ENCODE measurements at places on chromosomes 6 and 20.
A peak's percentile ranks its signal among the peaks of the same experiment; 100 is the strongest.

DNA sequence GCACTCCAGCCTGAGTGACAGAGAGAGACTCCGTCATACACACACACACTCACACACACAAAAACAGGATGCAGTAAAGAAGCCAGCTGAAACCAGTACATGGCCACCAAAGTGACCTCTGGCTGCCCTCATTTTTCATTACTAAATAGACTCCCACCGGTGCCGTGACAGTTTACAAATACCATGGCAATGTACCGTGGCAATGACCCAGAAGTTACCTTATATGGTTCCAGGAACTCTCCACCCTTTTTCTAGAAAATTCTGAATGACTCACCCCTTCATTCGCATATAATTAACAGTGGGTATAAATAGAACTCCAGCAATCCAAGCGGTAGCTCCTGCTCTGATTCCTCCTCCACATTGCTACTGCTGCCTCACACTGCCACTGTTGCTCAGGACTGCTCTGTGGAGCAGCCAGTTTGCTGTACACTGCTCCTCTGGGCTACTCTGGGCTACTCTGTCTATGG lies 57.7 kb downstream of the SNX5 start:
- DNase-seq, result peak; percentile 88

DNA sequence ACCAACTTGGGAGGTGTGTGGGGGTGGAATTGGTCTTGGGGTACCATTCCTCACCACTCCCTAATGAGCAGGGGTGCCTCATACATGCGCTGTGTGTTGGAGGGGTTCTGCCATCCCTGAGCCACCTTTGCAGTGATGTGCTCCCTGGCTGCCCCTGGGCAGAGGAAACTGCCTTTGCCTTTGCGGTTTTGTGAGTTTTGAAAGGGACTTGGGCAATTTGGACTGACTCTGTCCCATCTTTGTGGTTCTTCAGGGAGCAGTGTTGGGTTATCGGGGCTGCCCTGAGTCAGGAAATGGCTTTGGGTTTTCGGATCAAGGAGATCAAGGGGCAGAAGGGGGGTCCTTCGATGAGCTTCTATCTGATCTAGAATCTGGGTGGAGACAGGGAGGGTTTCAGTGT lies 3.9 kb upstream of the PHACTR3 start:
- DNase-seq, result no peak

DNA sequence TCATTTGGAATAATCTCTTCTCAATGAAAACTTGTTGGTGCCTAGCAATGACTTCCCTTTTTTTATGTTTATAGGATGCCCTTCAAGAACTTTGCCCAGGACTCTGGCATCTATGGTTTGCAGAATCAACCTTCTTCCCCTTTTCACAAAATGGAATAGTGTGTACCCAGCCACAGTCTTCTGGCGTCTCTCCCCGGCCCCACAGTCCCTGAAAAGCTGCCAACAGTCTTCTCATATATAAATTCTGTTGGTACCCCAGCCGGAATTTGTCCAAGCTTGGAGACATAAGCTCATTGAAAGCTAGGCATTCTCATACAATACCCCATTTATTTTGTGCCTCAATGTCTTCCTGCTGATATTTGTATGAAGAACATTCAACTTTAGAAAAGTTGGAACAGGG lies 26.4 kb upstream of the MCM3 start:
- no peak for DNase-seq

- peak; percentile 72 for DNase-seq
Measured at GRCh38 chr20:12966468-12967085, 42.2 kb upstream of the SPTLC3 start.

- DNase-seq, result peak; percentile 95
Measured at GRCh38 chr6:129490521-129491255, 219.3 kb downstream of the ARHGAP18 start.

GRCh38 chr6:127833336-127833735 lies 67.5 kb downstream of the THEMIS start:
- DNase-seq, result no peak

DNA sequence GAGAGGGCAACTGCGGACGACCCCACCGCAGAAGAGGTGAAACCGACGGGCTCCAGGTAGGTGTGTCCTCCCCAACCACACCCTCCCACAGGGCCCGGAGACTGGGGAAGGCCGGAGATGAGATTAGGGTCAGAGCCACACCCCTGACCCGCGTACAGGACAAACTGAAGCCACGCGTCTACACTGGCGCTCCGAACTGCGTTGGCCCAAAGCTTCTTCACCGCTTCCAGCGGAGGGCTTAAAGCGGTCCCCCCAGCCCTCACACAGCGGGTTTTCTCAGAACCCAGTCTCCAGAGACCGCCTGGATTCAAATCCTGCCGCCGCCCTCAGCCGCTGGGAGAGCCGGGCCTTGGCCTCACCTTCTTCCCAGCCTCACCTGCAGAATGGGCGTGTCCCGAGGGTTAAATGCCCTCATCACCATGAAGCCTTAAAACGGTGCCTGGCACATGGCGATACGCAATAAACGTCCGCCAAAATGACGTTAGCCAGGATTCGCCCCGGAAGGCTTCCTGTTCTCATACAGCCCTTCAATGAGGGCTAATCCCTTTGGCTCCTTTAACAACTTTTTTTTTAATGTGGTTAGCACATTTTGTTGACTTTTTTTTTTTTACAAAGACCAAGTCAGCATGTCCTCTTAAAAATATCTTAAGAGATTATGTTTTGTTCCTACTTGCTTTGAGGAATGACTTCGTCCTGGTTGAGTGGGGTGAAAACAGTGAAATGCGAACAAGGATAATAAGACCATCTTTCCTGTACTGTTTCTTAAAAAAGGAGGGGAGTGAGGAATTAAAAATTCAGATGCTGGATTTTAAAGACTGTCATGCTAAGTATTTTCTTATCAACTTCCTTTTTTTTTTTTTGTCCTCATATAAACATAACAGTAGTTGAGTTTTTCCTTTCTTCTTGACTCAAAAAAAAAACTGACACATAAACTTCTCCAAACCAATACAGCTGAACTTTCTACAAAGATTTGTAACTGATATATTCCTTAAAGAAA lies 15.1 kb upstream of the ZNF217 start:
- DNase-seq, result peak; percentile 92

DNA sequence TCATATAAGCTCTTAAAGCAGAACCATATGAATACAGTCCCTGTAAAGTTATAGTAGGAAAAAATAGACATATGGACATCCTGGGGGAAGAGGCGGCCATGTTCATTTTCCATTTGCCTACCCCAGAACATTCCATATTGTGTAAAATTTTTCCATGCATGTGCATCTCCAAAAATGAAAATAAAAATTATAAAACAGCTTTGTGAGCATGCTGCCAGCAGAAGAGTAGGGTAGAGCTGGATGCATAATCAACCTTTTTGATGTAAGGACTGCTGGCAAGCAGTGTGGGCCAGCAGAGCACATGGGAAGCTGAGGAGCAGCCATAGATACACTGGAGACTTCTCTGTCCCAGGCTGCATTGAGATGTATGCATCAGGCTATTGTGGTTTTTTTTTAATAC lies 271.0 kb downstream of the KCNQ5 start:
- no peak for DNase-seq

GRCh38 chr20:1809131-1809572 lies 86.1 kb upstream of the SIRPA start:
- DNase-seq, result no peak

DNA sequence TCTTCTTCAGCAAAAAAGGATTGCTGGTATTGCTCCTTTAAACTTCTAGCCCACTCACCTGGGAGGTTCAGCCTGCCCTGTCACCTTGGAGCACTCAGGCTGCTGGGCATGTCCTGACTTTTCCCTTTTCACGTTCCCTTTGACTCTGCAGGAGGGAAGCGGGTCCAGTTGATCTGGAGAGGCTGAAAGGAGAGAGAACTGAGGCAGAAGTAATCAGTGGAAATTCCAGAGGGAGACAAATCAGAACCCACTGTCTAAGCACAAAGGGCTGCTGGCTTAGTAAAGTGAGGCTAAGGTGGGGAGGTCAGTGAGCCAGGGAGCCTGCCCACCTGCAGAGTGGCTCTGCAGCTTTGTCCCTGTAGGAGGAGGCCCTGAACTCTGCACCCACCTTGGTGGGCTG lies 9.7 kb upstream of the SYNDIG1 start:
- no peak for DNase-seq

DNA sequence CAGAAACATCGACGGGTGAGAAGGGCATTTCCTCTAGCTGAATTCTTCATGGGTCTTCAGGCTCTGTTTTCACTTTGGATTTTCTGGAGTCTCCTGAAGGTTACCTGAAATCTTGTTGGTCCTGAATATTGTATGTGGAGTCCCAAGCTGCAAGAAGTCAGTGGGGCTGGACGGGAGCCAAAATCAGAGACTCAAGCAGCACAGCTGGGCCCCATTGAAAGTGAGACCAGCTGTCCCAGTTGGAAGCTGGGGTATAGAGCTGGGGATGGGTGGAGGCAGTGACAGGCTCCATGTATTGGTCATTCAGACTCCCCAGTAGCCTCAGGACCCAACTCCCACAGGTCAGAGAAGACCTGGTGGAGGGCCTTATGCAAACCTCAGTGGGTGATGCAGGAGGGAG lies 111.3 kb upstream of the MLN start:
- no peak for DNase-seq

- DNase-seq, result no peak
Measured at GRCh38 chr20:63795178-63795830, 35.8 kb downstream of the ZBTB46 start.

DNA sequence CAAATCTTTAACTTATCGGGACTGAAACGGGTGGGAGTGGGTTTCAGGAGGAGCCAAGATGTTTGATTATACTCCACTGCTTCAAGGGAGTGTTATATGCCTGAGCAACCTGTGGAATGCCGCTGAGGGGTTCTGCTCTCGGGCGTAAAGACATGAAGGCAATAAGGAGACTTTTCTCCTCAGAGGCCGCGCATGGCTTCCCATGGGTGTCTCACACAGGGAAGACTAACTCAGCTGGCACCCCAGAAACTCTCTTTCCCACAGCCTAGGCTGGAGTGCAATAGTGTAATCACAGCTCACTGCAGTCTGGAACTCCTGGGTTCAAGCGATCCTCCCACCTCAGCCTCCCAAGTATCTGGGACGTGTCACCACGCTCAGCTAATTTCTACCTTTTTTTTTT lies 5.1 kb upstream of the C20orf141 start:
- DNase-seq, result no peak

- no peak for DNase-seq
Measured at GRCh38 chr20:52142757-52143156, 48.8 kb downstream of the ZFP64 start.

DNA sequence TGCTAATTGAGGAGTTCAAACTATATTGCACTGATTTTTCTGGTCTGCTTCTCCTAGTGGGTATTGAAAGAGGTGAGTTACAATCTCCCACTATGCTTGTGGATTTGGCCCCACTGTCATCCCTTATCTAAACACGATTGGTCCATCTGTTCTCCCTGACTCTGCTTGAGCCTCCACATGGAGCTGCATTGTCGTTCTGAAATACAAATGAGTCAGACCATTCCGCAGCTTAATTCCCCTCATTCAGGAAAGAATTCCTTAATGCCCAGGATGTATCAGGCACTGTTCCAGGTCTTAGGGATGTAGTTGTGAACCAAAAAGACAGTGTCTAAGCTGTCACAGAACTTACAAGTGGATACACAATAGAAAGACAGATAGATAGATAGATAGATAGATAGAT lies 461.9 kb downstream of the QKI start:
- no peak for DNase-seq

GRCh38 chr6:11414176-11414963 lies 123.2 kb upstream of the TMEM170B start:
- no peak for DNase-seq

DNA sequence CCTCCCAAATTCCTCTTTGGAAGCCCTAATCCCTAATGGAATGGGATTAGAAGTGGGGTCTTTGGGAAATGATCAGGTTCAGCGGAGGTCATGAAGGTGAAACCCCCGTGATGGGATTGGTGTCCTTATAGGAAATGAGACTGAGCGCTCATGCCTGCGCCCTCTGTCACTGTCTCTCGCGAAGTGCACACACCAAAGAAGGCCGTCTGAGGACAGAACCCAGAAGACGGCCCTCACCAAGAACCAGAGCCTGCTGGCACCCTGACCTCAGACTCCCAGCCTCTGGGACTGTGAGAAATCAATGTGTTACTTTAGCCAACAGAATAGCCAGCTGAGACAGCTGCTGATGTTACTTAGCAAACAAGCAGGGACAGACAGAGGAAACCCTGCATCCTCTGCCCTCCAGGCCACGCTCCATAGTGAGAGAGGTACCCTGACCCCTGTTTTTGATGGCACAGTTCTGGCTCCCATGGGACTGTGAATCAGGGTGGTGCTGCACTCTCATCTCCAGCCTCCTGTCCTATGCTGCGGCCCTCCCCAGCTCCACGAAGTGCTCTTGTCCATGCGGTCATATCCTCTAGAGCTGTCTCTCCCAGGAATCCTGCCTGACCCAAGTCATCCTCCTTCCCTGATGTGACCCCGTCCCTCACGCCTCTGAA lies 369.3 kb downstream of the ZFAND3 start:
- DNase-seq, result no peak

DNA sequence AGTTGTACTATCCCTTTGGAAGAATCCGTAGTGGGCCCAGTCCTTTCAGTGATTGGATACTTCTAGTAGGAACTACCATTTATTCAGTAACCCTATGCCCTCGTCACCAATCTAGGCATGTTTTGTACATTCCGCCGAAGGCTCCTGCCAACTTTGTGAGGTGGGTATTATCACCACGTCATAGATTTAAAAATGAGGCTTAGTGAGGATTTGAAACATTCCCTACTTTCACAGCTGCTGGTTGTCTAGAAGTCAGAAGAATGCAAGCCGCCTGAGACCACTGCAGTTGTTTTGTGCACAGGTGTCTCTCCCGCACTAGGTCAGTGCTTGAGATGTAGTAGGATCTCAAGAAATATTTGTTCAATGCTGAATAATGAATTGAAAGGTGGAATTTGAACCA lies 32.6 kb downstream of the ENPP1 start:
- no peak for DNase-seq

- no peak for DNase-seq
Measured at GRCh38 chr20:43744151-43744611, 17.4 kb upstream of the GTSF1L start.

- no peak for DNase-seq
Measured at GRCh38 chr20:55424968-55425367, 580.4 kb downstream of the CBLN4 start.

DNA sequence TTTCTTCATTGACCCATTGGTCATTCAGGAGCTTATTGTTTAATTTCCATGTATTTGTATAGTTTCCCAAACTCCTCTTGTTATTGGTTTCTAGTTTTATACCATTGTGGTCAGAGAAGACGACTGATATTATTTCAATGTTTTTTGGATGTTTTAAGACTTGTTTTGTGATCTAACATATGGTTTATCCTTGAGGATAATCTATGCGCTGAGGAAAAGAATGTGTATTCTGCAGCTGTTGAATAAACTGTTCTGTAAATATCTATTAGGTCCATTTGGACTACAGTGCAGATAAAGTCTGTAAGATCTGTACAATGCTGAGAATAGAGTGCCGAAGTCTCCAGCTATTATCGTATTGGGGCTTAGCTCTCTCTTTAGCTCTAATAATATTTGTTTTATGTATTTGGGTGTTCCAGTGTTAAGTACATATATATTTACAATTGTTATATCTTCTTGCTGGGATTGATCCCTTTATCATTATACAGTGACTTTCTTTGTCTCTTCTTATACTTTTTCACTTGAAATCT lies 223.3 kb upstream of the ZNF217 start:
- DNase-seq, result no peak

GRCh38 chr6:113630738-113631535 lies 226.2 kb upstream of the MARCKS start:
- DNase-seq, result peak; percentile 64

GRCh38 chr20:48829940-48830339 lies 2.1 kb upstream of the PREX1 start:
- no peak for DNase-seq
